Endothelial cell of umbilical vein (primary cell): ENCODE measurements at places on chromosomes 4 and X. TPM values are rescaled to one million over a fixed set of nuclear protein-coding genes. Genes with fewer than 3 reads are reported as not detected.

STAP1 gene
- not detected in 2 replicates for total RNA-seq

MAGED4 gene
- total RNA-seq: 9.1 and 25.3 TPM in 2 replicates

ETDB gene
- not detected in 2 replicates for total RNA-seq

ITGB1BP2 gene
- 4.6 and 5.9 TPM in 2 replicates for total RNA-seq

MSN gene
- 635 and 658 TPM in 2 replicates for total RNA-seq

SH3RF1 gene
- 24.3 and 24.9 TPM in 2 replicates for total RNA-seq

KIAA1210 gene
- not detected in 2 replicates for total RNA-seq

NPY2R gene
- not detected in 2 replicates for total RNA-seq

PAGE2B gene
- not detected in 2 replicates for total RNA-seq

- no peak for DNase-seq
Measured at GRCh38 chr4:89496851-89497250, 189.3 kb upstream of the GPRIN3 start.

- no peak for DNase-seq
Measured at GRCh38 chr4:78603384-78603783, 51.8 kb downstream of the ANXA3 start.

- no peak for DNase-seq
Measured at GRCh38 chrX:41733939-41734338, 10.0 kb downstream of the GPR82 start.

- DNase-seq: no peak
Measured at GRCh38 chr4:156773648-156774357, 197.8 kb downstream of the PDGFC start.

- peak; percentile 4 for DNase-seq
Measured at GRCh38 chrX:51257490-51257889, 75.1 kb upstream of the NUDT10 start.

DNA sequence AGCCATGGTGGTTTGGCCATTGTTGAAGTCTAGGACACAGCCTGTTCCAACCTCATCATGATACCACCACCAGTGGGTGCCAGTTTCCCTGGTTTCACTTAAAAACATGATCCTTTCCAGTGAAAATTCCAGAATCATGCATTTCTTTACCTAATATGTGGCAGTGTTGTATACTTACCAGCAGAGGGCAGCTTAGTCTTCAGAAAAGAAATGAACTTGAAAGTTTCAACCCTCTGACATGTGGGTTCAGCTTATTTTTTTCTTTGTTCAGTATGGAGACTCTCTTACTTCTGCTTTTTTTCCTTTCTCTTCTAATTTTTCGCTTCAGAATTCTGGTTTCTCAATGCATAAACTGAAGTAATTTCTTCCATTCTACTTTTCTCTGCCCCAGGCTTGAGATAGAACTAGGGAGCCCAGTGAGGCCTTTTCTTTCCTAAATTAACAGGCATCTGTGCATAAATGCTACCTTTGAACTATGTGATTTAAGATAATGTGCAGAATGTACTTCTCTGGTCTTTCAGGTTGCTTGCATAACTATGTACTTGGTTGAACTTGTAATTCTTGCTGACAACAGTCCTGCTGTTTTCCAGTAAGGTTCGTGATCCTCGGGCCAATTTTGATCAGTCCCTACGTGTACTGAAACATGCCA lies 10.7 kb downstream of the LIAS start:
- DNase-seq: peak; percentile 92

DNA sequence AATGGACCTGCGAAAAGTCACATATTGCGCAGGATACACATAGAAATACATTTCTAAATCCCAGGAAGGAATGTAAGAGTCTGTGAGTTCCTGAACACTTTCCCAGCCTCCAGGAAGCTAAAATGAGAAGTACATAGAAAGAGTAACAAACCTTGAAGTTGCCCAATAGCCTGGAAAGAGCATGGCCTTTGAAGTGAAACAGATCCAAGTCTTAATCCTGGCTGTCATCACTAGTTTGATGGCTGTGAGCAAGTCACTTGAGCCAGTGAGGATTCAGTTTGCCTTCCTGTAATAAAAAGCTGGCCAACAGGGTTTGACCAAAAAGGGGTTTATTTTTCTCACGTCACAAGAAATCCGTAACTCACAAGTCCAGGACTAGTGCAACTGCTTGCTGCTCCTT lies 69.8 kb downstream of the ARHGEF38 start:
- DNase-seq: no peak

- no peak for DNase-seq
Measured at GRCh38 chr4:83043801-83044407, 8.9 kb downstream of the COPS4 start.

GRCh38 chr4:184328022-184328736 lies 110.5 kb upstream of the ENPP6 start:
- DNase-seq: no peak

DNA sequence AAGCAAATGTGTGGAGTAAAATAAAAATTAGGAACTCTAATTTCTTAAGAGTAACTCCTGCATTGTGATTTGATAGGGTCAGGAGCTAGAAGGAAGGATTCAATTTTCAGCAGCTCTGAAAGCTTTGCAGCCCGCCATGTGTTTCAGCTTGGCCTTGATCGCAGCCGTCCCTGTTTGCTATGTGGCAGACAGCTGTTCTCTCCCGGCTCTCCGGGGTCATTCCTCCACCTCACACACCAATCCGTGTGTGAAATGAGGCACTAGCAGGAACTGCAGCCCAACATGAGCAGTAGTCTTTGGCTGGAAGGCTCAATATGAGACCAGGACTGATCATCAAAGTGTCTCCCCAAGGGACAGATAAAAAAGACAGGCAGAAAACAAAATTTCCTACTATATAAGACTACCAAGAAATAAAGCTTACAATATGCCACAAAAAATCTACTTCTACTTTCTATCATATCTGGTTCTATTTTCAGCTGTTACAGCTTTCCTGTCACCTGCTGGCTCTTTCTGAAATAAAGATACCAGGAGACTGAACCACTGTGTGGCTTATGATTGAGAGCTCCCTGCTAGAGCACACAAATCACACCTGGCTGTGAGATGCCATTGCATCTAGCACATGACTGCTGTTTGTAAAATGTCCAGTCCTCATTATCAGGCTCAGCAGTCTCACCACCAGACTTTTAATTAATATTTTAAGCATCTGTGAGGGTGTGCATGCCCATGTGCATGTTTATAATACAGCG lies 44.1 kb upstream of the SEC24B start:
- no peak for DNase-seq

- no peak for DNase-seq
Measured at GRCh38 chr4:111775556-111776297, 369.5 kb upstream of the FAM241A start.

GRCh38 chr4:176548571-176548970 lies 228.8 kb downstream of the SPCS3 start:
- no peak for DNase-seq

DNA sequence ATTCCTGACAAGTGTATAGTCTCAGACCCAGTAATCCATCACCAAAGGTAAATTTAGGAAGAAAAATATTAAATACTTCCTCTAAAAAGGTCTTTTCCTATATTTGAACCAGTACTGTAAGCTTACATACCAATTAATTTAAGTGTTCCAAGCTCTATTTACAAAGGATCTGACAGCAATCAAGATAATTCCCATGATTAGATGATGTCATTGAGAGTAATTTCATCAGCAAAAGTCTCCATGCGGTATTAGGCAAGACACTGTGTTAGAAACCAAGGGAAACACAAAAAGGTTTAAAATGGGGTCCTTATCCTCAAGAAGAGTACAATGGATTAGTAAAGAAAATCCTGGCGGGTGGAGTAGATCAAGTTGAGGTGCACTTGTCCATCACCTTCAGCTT lies 198.5 kb downstream of the PRDM5 start:
- no peak for DNase-seq

DNA sequence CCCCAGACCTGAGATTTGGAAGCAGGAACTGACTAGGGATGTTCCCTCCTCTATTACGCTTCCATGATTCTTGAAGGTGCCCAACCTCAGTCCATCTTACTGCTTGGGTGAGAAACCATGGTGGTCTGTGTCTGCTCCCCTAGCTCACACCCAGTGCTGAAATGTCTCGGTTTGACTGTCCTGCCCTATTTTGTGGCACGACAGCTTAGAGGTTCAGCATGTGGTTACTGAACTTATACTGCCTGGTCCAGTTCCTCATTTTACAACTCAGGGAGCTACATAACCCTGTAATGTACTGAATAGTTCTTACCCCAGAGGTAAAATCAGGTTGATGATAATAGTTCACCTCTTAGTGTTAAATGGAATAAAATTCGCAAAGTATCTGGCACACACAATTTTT lies 203.1 kb downstream of the RBM46 start:
- DNase-seq: no peak

- DNase-seq: peak; percentile 85
Measured at GRCh38 chr4:161680146-161680545, 483.7 kb downstream of the FSTL5 start.

GRCh38 chr4:66565801-66566200 lies 895.5 kb upstream of the EPHA5 start:
- DNase-seq: no peak

- no peak for DNase-seq
Measured at GRCh38 chrX:113529426-113530013, 688.9 kb upstream of the AMOT start.

DNA sequence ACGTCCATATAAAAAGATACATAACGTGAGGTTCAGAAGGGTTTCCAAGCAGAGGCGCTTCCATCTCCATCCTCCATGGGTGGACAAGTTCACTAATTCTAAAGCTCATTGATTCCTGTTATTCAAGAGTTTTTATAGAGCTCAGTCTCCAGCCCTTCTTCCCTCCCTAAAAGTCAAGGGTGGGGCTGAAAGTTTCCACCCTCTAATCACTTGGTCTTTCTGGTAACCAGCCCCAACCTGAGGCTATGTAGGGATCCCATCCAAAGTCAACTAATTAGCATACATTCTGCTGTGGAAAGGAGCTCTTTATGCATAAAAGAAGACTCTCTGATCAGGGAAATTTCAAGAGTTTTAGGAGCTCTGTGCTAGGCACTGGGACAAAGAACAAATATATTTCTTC lies 46.9 kb upstream of the VEGFC start:
- no peak for DNase-seq

GRCh38 chr4:5890063-5890727 lies 2.7 kb downstream of the CRMP1 start:
- no peak for DNase-seq

DNA sequence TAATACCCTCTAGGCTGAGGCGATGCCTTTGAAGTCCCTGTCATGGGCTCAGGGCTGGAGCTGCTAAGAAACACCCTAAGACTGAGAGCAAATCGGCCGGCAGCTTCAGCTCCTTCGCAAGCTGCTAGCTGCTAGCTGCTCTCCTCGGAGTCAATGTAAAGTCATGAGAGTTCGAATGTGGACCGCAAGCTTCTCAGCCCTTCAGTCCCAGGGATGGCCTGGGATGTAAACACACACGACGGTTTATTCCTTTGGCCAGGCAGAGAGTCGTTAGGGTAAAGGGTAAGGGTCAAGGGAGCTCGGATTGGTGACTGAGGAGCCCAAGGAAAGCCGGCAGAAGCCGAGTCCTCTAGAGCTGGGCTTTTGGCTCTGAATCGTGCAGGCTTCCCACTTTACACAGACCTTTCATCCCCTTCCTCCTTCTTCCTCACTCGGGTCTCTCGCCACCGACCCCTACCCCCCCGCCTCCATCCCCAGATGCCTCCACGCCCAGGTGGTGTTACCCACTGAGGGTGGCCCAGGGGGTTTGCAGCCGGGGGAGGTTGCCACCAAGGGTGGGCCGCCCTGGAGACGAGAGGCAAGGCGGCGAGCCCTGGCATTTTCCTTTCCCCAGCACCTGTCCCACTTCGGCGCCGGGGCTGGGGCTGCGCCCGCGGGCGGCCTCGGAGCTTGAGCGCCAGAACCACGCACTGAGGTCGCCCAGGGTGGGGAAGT lies 3.1 kb upstream of the BCORL1 start:
- DNase-seq: no peak

DNA sequence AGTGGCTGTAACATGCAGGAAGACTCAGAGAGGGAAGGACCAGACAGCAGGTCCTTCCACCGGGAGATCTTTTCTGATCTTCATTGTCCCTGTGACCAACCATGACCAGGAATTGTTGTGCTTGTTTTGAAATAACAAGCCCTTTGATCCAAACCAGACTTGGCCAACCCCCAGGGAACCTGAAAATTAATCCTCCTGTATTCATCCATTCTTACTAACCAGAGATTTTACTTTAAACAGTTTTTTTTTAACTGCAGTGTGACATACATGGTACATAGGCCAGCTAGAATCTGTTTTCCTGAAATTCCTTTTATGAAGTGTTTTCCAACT lies 4.0 kb downstream of the WFS1 start:
- no peak for DNase-seq
